Stimulated activated CD4-positive, alpha-beta T cell treated with anti-CD3 and anti-CD28 coated beads, Interleukin-15, amount 100 ng/mL, for 48 hours (primary cell): ENCODE measurements at places on chromosomes 12 and 14.

DNA sequence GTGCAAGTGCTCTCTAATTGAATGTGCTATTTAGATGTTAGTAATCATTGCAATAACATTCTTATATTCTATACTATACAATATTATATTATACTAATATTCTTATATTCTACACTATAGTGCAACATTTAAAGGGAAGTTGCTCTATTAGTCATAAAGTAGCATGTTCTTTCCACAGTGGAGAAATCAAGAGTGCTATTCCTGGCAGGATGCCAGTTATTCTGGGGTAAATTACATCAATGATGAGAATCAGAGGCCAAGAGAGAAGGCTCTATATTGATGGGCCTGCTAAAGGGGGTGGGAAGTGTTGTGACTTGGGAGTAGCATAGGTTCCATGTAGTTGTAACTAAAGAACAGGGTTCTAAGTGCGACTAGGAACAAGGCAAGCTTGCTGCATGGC lies 121.5 kb downstream of the SLC15A5 start:
- DNase-seq: no peak

- DNase-seq: no peak
Observed at GRCh38 chr12:79288911-79289310, 401.9 kb downstream of the PAWR start.

- DNase-seq: no peak
Observed at GRCh38 chr14:75258079-75258802, 20.4 kb upstream of the FOS start.

DNA sequence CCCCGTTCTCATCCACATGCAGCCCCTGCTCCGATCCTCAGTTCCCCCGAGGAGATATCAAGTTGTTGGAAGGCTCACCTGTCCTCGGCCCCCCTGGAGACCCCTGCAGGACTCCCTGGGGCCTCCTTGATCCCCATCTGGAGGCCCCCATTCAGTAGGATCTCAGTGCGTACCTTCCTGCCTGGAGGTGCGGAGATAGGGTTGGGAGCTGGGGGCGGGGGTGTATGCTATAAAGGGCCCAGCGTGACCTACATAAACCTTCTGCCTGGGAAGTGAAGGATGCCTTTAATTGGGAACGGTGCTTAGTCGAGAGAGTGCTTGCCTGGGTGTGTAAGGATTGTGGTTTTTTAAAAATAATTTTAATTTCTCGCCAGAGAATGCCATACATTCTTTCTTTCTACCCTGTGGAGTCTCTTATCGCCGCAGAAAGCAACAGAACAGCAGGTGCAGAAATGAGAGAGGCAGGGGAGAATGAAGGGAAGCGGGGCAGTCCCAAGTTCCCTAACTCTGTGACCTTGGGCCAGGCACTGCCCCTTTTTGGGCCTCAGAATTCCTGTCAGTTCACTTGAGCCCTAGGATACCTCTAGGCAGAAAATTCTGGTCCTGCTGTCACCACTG lies 153.7 kb downstream of the TSPAN9 start:
- no peak for DNase-seq

DNA sequence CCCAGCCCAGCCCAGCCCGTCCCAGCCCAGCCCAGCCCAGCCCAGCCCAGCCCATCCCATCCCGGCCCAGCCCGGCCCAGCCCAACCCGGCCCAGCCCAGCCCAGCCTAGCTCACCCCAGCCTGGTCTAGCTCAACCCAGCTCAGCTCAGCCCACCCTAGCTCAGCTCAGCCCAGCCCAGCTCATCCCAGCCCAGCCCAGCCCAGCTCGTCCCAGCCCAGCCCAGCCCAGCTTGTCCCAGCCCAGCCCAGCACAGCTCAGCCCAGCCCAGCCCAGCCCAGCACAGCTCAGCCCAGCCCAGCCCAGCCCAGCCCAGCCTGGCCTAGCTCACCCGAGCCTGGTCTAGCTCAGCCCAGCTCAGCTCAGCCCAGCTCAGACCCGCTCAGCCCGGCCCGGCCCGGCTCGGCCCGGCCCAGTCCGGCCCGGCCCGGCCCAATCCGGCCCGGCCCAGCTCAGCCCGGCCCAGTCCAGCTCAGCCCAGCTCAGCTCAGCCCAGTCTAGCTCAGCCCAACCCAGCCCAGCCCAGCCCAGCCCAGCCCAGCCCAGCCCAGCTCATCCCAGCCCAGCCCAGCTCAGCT lies 184.7 kb downstream of the TMEM121 start:
- DNase-seq: no peak

- no peak for DNase-seq
Observed at GRCh38 chr14:74918380-74918779, 4.7 kb downstream of the RPS6KL1 start.

DNA sequence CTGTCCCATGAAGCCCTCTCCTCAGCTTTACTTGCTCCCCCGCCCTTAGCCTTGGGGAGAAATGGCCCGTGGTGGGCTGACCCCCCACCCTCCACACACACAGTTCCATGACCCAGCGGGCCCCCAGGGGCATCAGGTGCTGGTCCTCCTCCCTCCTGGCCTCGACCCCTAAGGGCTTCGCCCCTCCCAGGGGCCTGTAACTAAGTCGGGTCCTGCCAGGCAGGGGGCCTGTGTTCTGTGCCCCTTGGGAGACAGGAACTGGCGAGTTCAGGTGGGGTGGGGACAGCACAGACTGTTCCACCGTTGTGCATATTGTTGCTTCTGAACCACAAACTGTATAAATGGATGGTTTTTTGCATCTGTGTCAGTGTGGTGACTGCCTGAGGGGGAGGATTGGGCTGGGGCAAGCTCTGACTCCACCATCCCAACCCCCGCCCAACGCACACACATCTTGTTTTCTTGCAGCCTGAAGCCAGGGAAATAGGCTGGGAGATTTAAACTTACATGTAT lies 8.8 kb downstream of the TAMALIN start:
- no peak for DNase-seq

GRCh38 chr12:111170543-111170942 lies 198.4 kb downstream of the PHETA1 start:
- no peak for DNase-seq

DNA sequence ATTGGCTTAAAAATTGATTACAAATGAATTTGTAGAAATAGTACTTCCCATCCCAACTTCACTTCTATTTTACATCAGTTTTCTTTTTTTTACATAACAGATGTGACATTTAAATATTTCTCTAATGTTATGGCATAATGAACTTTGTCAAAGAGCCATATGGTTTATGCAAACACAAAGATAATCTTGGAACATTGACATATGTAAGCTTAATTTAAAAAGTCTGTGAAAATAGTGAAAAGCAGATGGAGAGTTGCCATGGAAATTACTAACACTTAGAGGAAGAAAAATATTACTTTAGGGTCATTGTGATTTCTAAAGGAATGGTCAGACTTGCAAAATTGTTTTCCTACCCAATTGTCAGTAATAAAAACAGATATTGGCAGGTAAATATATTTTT lies 232.4 kb downstream of the AEBP2 start:
- no peak for DNase-seq

DNA sequence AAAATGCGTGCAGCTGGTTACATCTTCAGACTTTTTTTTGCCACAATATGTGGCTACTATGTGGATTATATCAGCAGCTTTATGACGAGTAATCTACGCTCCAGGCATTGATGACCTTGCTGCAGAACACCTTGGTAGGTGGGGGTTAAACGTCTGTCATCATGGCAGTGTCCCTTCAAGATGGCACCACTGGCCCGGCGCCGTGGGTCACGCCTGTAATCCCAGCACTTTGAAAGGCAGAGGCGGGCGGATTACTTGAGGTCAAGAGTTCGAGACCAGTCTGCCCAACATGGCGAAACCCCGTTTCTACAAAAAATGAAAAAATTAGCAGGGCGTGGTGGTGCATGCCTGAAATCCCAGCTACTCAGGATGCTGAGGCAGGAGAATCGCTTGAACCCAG lies 177.5 kb downstream of the AEBP2 start:
- no peak for DNase-seq
